ENCODE measurements at places on chromosomes 3 and 15.
A peak's percentile ranks its signal among the peaks of the same experiment; 100 is the strongest.

- no peak for DNase-seq
Observed at GRCh38 chr15:75620841-75621391, 4.6 kb downstream of the SNUPN start.

- DNase-seq, result peak; percentile 19
Observed at GRCh38 chr3:83868909-83869567, 1089.8 kb upstream of the CADM2 start.

DNA sequence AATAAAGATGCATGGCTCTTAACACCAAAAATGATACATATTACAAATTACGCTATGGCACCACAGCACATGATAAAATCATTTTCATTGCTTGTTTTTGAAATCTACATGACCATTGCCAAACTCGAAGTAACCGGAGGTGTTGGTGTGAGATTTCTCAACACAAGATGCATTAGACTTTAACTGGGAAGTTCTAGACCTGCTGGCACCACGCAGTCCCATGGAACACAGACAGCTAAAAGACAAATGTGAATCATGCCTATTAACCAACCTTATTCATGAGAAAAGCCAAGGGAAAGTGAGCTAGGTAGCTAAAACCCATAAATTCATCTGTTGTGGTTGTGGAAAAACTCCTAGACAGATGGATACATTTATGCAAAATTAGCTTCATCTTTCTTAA lies 595.4 kb downstream of the FOXP1 start:
- no peak for DNase-seq

DNA sequence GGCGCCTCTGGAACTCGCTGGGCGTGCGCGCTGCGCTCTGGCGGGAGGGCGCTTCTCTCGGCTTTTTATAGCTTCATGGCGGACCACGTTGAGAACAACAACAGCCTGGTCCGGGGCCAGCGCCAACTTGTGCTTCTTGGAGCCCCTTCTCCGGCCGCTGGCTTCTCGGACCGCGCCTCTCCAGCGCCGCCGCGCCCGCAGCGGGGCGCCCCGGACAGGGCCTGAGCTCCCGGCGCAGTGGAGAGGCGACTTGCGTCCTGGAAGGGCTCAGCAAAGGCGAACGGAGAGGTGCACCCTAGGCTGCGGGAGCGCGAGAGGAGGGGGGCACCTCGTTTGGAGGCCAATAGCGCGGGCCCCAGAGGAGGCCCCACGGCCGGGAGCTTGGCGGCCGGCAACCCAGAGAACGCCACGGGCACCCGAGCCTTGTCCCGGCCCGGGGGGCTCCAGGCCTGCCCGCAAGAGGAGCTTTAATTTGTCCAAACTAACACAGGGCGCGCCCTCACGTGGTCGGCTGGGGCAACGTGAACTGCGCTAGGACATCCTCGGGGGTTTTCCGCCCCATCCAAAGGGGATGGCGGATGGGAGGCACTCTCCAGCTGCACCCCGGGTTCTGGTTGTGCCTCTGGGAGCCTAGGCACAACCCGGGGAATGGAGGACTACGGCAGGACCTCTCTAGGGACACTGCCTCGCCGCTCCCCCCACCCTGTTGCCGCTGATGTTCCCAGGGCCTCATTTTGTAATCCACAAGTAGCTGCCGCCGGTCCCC lies 37.8 kb downstream of the HMCES start:
- peak; percentile 86 for DNase-seq

DNA sequence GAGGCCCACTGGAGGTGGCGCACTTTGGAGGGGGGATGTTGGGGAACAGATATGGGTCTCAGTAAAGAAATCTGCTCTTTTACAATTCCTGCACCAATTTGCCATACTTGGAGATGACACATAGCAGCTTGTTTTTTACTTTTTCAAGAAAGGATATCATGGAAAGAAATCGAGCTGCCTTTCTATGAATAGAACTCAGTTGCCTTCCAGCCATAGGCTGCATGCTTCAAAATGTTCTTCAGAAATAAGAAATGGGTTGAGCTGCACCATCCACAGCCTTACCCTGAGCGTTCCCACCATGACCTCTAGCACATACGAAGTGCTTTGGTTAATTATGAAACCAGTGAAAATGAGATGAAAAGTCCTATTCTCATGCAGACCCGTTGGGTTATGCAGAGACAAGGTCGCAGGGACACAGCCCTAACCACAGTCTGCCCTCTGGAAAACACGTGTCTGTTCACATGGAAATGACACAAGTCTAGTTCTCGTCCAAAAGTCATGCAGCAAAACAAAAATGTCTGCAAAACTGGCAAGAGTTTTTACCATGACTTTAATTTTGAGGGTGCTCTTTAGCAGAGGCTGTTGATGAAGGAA lies 36.3 kb downstream of the NGRN start:
- no peak for DNase-seq

DNA sequence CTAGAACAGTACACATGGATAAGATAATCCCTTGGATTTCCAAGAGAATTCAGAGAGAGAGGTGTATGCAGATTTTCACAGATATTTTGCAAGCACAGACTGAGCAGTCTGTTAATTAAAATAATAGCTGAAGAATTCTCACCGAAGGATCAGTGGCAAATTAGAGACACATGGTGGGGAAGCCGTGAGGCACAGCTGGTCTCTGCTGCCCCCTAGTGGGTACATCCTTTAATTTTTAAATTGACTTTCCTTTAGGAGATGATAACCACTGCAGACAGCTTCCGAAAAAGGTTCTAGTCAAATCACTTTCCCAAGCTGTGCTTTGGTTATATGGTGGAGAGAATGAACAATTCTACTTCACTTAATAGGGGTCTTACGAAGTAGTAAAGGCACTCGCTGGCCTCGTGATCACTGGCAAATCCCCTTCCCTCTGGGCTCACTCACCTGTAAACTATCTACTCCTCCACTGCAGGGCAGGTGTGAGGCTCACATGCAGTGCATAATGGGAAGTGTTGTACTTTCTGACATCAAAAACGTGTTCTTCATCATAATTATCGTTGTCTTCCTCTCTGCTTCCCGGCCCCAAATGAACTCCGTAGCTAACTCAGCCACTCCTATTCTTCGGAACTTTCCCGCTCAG lies 19.5 kb downstream of the MESD start:
- peak; percentile 54 for DNase-seq

- DNase-seq, result no peak
Observed at GRCh38 chr15:100192097-100193080, 149.4 kb downstream of the ADAMTS17 start.

DNA sequence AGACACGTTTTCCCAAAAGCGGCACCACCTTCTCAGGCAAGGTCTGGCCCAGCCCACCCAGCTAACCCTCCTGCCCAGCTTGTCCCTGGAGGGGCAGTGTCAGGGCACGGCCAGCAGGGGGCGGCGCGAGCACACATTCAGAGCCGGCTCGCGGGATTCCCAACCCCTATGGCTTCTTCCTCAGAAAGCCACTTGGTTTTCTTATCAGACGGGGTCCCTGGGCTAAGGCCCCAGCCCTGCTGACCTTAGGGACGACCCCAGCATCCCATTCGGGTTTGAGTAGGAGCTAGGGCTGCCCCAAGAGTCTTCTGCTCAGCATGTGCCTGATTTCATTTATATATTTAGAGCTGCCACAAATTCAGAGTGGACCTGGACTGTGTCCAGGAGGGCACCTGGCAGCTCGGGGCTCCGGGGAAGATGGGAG lies 14.5 kb downstream of the RLBP1 start:
- peak; percentile 54 for DNase-seq

All from MM.1S (cell line).